CD4-positive, alpha-beta T cell treated with Interleukin-4 for 1 hour (primary cell): ENCODE measurements at places on chromosomes 2 and 18.

DNA sequence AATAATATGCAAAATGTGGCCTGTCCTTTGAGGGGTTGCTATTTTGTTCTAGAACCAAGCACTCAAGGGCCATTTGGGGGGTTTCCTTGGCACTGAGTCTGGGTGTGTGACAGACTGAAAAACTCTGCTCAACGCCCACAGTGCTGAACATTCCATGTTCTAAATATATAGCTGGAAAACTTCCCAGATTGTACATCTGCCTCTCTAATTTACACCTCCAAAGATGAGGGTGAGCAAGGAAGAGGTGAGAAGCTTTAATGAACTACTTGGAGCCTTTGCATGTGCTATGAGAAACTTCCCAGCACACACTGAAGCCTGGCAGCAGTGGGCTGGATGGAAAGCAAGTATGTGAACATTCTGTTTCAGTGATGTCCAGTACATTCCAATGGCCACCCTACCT is 296.7 kb upstream of the KCNH7 start:
- no peak for DNase-seq

- no peak for DNase-seq
Measured at GRCh38 chr2:86186431-86186830, 8.8 kb downstream of the IMMT start.

DNA sequence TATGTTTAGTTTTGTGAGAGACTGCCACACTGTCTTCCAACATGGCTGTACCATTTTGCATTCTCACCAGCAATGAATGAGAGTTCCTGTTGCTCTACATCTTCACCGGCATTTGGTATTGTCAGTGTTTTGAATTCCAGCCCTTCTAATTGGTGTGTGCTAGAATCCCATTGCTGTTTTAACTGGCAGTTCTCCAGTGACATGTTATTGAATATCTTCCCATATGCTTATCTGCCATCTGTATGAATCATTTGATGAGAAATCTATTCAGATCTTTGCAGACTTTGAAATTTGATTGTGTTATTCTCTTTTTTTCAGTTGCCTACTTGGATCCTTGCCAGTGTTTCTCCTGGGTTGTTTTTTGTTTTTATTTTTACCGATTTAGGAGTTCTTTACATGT is 99.0 kb downstream of the SNTG2 start:
- DNase-seq: no peak

- DNase-seq: no peak
Measured at GRCh38 chr2:567865-568638, 109.2 kb downstream of the TMEM18 start.

- peak; percentile 77 for DNase-seq
Measured at GRCh38 chr18:79523736-79524180, 128.0 kb downstream of the NFATC1 start.

GRCh38 chr18:1092228-1092627 is 187.6 kb downstream of the ADCYAP1 start:
- no peak for DNase-seq

GRCh38 chr2:75525434-75526310 is 35.1 kb downstream of the EVA1A start:
- no peak for DNase-seq

- no peak for DNase-seq
Measured at GRCh38 chr2:123715467-123715982, 309.6 kb upstream of the CNTNAP5 start.

DNA sequence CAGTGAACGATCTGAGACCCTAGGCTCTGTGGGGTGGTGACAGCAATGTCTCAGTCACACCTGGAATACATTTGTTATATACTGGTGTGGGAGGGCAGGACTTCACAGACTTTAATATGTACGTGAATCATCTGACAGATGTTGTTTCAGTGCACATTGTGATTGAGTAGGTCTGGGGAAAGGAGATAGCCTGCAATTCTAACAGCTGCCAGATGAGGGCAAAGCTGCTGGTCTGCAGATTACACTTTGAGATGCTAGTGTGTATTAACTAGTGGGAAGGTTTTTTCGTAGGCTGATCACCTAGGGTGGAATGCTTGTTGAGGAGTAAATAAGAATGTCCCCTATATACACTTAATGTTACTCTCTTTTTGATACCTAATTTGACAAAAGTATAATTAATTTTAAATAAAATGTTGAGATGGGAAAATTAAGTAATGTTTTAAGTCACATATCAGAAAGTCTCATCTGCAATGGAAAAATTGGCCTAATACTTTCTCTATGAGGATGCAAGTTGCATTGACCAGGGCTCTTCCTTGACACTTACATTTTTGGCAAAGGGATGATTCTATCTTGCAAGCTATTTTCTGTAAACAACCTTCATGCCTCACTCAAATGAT is 496.9 kb upstream of the HNMT start:
- no peak for DNase-seq

GRCh38 chr18:29652797-29653196 is 1389.7 kb downstream of the DSC3 start:
- no peak for DNase-seq

GRCh38 chr2:126307740-126308139 is 348.2 kb upstream of the GYPC start:
- no peak for DNase-seq

- peak; percentile 67 for DNase-seq
Measured at GRCh38 chr2:13006829-13007717, 290.3 kb downstream of the TRIB2 start.

- no peak for DNase-seq
Measured at GRCh38 chr2:23772056-23772455, 154.9 kb downstream of the ATAD2B start.

DNA sequence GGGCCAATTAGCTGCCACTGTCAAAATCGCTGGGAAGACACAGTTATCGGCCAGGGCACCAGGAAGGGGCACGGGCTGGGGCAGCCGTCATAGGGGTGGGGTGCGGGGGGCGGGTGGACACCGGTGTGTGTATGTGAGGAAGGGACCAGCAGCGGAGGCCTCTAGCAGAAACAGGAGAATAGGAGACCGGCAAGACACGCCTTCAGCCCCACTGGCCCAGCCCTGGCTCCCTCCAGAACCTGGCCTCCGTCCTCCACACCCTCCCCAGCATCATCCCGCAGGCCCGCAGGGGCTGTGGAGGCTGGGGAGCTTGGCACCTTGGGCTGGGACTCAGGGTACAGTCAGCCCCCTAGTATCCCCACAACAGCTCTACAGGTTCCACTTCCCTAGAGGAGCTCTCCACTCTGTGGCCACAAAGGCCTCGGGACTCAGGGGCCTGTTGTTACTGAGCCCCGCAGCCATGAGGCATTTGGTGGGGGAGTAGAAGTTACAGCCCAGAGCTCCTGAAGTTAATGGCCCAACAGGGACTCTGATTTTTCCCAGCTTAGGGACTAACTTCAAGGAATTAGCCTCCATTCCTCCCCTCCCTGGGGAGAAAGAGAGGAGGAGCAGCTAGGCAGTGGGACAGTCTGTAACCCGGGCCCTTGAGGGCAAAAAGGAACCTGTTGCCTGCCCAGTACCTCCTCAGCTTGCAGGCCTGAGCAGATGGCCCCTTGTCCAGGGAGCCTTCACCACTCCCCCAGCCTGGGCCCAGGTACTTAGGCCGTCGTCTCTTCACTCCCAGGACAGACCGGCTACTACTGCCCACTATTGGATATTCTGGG is 19.9 kb downstream of the SH2D6 start:
- no peak for DNase-seq

DNA sequence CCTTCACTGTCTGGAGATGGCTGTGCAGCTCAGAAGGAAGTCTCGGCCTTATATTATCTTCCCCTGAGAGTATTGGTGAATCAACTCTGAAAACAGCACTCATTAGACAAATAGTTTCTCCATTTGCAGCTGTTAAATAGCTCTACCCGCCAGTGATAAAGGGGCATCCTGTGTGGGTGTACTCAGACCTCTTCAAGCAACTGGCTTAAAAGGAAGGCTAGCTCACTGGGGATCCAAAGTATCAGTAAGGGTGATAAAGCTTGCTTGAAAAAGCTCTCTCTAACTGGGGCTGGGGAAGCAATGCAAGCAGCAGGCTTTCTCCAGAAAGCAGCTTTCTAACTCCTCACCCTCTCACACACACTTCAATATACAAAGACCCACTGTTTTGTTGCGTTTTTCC is 64.9 kb upstream of the PSMD14 start:
- DNase-seq: no peak

DNA sequence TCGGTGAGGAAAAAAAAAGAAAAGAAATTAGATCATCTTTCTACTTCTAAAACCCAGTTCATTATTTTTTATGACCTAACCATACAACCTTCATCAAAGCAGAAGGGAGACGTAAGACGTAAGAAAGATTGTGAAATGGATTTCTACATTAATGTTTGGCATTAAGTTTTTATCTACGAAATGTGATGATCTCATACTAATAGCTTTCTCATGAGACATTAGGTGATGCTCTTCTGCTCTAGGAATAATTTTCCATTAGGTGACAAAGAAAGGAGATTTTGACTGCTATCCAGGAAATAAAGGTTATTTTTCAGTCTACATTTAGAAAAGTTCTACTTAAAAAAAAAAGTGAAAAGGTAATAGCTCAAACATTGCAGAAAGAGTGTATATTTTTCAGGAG is 748.6 kb downstream of the ERBB4 start:
- DNase-seq: no peak

GRCh38 chr2:54879032-54879431 is 155.6 kb downstream of the EML6 start:
- no peak for DNase-seq

GRCh38 chr2:200342235-200342634 is 35.7 kb downstream of the SPATS2L start:
- no peak for DNase-seq

DNA sequence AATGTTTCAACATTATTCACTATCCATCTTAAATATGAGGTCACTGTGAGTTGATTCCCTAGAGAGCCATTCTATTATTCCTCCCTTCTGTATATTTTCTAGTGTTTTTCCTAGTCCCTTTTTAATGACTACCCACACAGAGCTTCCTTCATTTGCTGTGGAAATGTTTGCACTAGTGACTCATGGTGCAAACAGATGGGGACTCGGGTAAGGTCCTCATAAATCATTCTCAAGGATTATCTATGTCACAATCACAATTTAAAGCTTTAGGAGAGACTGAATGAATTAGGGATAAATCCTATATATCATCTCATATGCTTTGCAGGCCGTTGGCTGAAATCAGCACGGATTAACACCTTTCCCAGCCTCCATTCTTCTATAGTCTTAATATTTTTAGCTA is 159.6 kb downstream of the DCC start:
- no peak for DNase-seq

- DNase-seq: no peak
Measured at GRCh38 chr2:232776435-232776834, at the start of gene KCNJ13. Gene KCNJ13, minus strand, starts transcription at chr2:232776565. Its CDS starts 5,203 bp downstream, at chr2:232771362.

DNA sequence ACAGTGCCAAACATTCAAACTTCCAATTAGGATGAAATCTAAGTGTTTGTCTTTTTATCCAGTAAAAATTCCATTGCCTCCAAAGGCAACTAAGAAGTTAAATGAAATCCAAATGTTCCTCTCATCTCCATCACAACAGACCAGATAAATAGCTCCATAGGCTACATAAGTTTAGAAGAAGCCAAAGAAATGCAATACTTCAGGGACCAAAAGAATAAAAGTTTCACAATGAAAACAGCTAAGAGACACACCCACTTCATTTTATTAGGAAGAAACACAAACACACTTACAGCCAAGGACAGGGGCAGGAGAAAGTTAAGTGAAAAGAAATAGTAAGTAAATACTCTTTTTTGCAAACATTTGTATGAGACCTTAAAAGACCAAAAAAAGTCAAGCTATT is 88.5 kb upstream of the CCDC150 start:
- DNase-seq: no peak

- no peak for DNase-seq
Measured at GRCh38 chr18:69495338-69495737, 94.7 kb downstream of the DOK6 start.

- DNase-seq: no peak
Measured at GRCh38 chr2:15298770-15299169, 262.4 kb downstream of the NBAS start.

DNA sequence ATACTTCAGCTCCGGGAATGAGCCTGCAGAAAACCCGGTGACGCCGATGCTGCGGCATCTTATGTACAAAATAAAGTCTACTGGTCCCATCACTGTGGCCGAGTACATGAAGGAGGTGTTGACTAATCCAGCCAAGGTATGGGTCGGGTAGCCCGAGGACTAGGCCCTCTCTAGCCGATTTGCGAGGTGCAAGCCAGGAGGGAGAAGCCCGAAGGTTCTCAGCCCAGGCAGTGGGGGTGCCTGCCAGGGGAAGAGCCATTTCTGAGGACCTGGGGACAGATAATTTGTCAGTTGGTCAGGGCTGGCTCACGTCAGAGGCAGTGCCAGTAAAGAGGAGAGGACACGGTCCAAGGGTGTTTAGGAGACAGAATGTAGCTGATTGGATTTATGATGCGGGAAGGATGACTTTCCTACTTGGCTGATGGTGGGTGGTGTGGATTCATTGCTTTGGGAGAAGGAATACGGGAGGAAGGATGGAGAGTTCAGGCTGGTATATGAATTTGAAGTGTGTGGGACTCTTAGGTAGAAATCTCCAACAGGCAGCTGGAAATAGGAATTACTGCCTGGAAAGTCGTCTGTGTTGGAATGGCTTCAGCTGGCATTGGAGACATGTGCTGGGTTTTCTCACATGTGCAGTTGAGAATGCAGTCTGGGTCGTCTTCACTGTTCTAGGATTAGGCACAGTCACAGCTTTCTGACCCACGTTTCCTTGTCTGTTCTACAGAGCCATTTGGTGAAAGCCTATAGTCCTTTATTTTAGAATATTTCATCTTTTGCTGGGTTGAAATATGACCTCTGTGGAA is 874 bp downstream of the NDUFAF7 start:
- no peak for DNase-seq

- DNase-seq: no peak
Measured at GRCh38 chr2:69997015-69997830, 35.8 kb upstream of the ASPRV1 start.

DNA sequence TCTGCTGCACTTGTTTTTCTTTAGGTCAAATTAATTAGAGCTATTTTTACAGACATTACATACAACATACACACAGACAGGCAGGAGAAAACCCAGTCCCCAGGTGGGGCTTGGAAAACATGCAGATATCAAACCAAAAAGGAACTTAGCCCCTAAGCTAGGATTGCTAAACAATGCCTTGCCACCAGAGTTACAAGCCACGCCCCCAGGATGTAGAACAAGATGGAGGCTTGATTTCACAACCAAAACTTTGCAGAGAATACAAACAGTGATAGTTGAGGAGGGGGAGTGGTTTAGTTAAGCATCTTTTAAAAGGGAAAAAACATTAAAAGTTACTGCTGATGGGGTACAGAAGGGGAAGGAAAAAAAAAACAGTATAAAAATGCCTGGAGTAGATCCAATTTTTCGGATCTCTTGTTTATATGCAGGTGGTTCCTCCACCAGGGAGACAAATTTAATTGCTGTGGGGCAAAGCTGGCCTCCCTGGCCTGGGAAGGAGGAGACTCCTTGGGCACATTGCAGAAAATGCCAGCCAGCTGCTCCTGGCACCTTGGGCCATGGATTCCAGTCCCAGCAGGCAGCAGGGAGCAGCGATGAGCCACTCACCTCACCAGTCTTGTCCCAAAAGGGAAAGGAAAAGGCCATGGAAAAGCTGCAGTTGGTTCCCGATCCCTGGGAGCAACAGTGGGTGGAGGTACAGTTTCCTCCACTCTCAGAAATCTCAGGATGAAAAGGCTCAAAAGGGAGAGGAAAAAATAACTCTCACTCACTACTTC is 348.4 kb upstream of the REG3G start:
- DNase-seq: no peak

GRCh38 chr2:12694990-12695774 is 21.6 kb upstream of the TRIB2 start:
- DNase-seq: peak; percentile 9

- DNase-seq: no peak
Measured at GRCh38 chr2:27838502-27838901, 51.7 kb downstream of the RBKS start.

GRCh38 chr2:22110244-22110651 is 986.5 kb downstream of the TDRD15 start:
- no peak for DNase-seq

- no peak for DNase-seq
Measured at GRCh38 chr18:40866968-40867367, 1088.1 kb upstream of the PIK3C3 start.
